Sigmoid colon (tissue), 7 donors: ENCODE measurements at places on chromosomes 3 and 15. TPM values are rescaled to one million over a fixed set of nuclear protein-coding genes. Genes with fewer than 3 reads are reported as not detected.

Gene CDHR4
- total RNA-seq, result not detected

Gene PIERCE2
- 5.6 TPM for total RNA-seq

Gene GJD2
- total RNA-seq, result not detected

Gene SHC4
- 3.0 TPM for total RNA-seq

DNA sequence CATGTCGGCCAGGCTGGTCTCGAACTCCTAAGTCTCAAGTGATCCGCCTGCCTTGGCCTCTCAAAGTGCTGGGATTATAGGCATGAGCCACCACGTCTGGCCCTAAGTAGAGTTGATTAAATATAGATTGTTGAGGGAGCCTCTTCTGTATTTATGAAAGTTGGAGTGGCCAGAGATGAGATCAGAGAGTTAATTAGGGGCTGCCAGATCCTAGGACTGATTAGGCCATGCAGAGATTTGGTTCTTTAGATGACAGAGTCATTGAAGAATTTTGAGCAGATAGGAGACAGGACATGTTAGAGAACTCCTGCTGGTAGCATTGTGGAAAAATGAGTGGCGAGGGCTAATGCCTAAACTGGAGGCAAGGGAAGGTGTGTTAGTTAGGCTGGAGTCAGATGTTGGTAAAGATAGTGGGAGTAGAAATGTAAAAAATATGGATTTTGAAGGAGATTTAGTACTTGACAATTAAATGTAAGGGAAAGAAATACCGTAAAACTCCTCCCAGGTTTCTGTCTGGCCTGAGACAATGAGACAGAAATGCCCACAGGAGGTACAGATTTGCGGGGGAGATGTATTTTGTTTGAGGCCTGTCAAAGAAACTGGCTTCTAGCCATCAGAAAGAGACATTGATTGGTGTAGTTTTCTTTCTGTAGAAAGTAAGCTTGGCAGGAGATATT lies 23.4 kb downstream of the SACM1L start:
- no peaks in the 10 kb centered on the region for H3K27me3 ChIP-seq
- H3K4me3 ChIP-seq, result no peak overlapping the region
- no peak for DNase-seq
- peaks cover 92% of the 10 kb centered on the region for H3K36me3 ChIP-seq

- H3K36me3 ChIP-seq, result no peaks in the 10 kb centered on the region
- H3K27me3 ChIP-seq, result no peaks in the 10 kb centered on the region
- no peak overlapping the region for H3K4me3 ChIP-seq
- H3K27ac ChIP-seq, result peak overlapping the region; percentile 97
- DNase-seq, result no peak
These were observed 532.8 kb downstream of the FOXP1 start for GRCh38 chr3:71050538-71051258.

- peak; percentile 64 for DNase-seq
- H3K27ac ChIP-seq, result no peak overlapping the region
- H3K4me1 ChIP-seq, result peaks cover 7% of the 10 kb centered on the region
- no peak overlapping the region for H3K4me3 ChIP-seq
These were observed 21.5 kb downstream of the SSUH2 start for GRCh38 chr3:8622873-8623691.

DNA sequence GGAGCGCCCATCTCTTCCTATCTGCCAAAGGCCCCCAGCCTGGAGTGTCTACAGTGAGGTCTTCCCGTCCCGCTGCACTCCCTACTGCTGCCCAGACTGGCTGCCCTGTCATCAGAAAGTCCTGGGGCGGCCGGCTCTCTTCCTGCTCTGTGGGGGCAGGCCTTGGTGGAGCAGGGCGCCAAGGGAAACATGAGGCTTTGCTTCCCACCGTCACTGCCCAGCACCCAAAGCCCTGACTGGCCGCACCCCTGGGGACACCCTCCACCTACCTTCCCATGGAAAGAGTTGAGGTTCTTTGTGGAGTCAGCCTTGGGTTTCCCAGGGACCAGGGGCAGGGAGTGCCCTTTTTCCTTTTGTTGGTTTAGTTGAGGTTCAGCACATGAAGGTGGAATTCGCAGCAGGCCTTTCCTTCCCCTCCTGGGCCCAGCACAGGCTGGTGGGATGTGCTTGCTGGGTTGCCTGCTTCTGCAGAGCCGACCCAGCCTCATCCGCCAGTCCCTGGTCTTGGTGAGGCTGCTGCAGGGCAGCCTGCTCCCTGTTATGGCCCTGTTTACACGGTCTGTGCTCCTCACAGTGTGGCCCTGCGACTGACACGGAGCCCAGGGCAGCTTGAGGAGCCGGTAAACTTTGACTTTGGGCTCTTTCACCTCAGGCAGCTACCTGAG lies 51.8 kb upstream of the PLXNA1 start:
- no peaks in the 10 kb centered on the region for H3K4me1 ChIP-seq
- no peak overlapping the region for H3K4me3 ChIP-seq
- no peaks in the 10 kb centered on the region for H3K36me3 ChIP-seq

GRCh38 chr3:84184937-84185336 lies 773.9 kb upstream of the CADM2 start:
- H3K4me3 ChIP-seq, result no peak overlapping the region
- no peaks in the 10 kb centered on the region for H3K36me3 ChIP-seq
- no peaks in the 10 kb centered on the region for H3K4me1 ChIP-seq
- H3K27ac ChIP-seq, result no peak overlapping the region
- no peaks in the 10 kb centered on the region for H3K27me3 ChIP-seq

DNA sequence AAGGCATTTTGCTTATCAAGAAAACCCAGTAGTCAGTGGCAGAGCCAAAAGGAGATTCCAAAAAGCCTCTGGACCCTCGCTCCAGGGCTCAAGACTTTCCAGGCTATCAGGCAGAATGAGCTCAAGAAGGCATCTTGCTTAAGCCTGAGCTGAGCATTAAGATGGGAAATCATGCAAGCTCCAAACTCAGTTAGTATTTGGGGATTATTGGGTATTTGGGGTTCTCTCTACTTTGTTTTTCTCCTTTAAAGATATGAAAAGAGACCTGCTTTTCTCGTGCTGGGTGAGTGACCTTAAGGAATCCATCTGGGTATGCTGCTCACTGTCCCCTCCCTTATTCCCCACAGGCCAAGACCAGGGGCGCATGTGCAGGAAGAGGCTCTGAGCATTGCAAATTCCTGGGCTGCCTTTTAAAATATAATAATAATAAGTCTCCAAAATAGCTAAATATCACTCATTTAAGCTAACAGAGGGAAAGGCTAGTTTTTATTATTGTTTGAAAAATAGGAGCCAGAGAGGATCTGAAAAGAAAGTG lies 75.4 kb upstream of the HACD2 start:
- H3K4me3 ChIP-seq, result no peak overlapping the region
- peak overlapping the region; percentile 92 for H3K27ac ChIP-seq
- DNase-seq, result no peak
- peaks cover 18% of the 10 kb centered on the region for H3K36me3 ChIP-seq

GRCh38 chr3:24235121-24235520 lies 259.5 kb downstream of the THRB start:
- no peak overlapping the region for H3K4me3 ChIP-seq
- H3K4me1 ChIP-seq, result peaks cover 33% of the 10 kb centered on the region
- no peaks in the 10 kb centered on the region for H3K27me3 ChIP-seq
- DNase-seq, result no peak

DNA sequence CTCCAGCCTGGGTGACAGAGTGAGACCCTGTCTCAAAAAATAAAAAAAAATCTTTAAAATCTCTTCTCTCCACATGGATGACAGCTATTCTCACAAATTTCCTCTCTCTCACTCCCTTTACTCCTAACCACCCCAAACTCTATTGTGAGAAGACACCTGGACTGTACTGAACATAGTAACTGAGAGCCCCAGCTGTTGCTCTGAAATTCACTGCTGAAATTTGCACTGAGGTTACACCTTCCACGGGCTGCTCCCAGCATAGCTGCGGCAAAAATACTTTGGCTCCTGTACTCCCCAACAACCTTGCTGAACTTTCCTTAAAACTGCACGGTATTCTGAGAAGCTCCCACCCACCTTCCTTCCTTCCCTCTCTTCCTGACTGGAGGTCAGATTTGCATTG lies 4.4 kb upstream of the PCCB start:
- no peaks in the 10 kb centered on the region for H3K27me3 ChIP-seq
- H3K4me3 ChIP-seq, result no peak overlapping the region
- no peak overlapping the region for H3K27ac ChIP-seq
- peaks cover 4% of the 10 kb centered on the region for H3K4me1 ChIP-seq
- no peak for DNase-seq
- no peaks in the 10 kb centered on the region for H3K36me3 ChIP-seq

- H3K36me3 ChIP-seq, result no peaks in the 10 kb centered on the region
- H3K4me3 ChIP-seq, result peak within 1 kb of the TSS; percentile 58
- H3K27ac ChIP-seq, result peak within 1 kb of the TSS; percentile 84
- H3K4me1 ChIP-seq, result peaks cover 41% of the 10 kb centered on the region
- H3K27me3 ChIP-seq, result no peaks in the 10 kb centered on the region
- peak; percentile 82 for DNase-seq
These were observed at the start of gene DGKG for GRCh38 chr3:186361762-186362536. Gene DGKG (minus strand): TSS chr3:186362234. CDS start chr3:186320459, 41,775 bp downstream.

DNA sequence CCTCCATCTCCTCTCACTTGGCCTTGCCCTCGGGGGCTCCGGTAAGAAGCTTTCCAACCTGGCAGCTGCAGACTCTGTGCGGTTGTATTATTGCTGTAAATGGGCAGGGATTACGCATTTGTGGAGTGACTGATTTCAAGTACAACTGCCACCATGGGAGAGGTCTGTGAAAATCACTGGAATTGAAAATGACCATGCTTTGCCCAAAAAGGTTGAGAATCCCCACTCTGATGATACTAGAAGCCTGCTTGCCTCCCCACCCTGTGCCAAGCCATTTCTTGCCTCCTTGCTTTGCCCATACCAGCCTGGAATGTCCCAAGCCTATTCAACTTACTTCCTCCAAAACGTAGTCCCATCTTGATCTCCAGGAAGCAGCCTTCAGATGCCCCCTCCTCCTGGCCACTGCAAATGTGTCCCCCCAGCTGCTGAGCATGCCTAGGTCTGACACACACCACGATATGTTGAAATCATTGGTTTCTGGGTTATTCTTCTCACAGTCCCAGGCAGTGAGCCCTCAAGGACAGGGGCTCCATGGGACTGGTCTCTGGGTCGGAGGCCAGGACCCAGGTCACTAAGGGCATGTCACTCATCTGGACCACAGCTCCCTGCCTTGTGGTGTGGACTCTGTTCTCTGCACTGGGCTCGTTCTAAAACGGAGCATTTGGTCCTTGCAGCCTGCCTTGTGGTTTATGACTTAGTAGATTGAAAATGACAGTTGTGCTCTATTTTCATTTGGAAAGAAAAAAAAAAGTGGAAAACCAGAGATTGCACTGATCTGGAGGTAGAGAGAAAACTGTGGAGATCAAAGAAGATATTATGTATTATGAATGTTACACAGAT lies 42.9 kb downstream of the SMAD3 start:
- no peak overlapping the region for H3K27ac ChIP-seq
- H3K4me1 ChIP-seq, result no peaks in the 10 kb centered on the region
- no peaks in the 10 kb centered on the region for H3K27me3 ChIP-seq
- DNase-seq, result no peak

GRCh38 chr3:28651159-28651558 lies 302.5 kb upstream of the AZI2 start:
- H3K4me1 ChIP-seq, result no peaks in the 10 kb centered on the region
- H3K27me3 ChIP-seq, result no peaks in the 10 kb centered on the region
- no peak overlapping the region for H3K4me3 ChIP-seq
- no peak for DNase-seq

- no peak overlapping the region for H3K27ac ChIP-seq
- peak; percentile 44 for DNase-seq
- no peaks in the 10 kb centered on the region for H3K27me3 ChIP-seq
- H3K4me3 ChIP-seq, result no peak overlapping the region
These were observed 24.5 kb downstream of the CHDH start for GRCh38 chr3:53821631-53822121.

GRCh38 chr3:159724627-159725026 lies 264.0 kb upstream of the IL12A start:
- no peaks in the 10 kb centered on the region for H3K36me3 ChIP-seq
- H3K4me1 ChIP-seq, result no peaks in the 10 kb centered on the region
- H3K27ac ChIP-seq, result no peak overlapping the region
- H3K27me3 ChIP-seq, result no peaks in the 10 kb centered on the region
- no peak overlapping the region for H3K4me3 ChIP-seq

- no peaks in the 10 kb centered on the region for H3K36me3 ChIP-seq
- DNase-seq, result no peak
- H3K4me1 ChIP-seq, result peaks cover 44% of the 10 kb centered on the region
- peak overlapping the region; percentile 63 for H3K27ac ChIP-seq
- H3K4me3 ChIP-seq, result no peak overlapping the region
- no peaks in the 10 kb centered on the region for H3K27me3 ChIP-seq
These were observed 105.3 kb upstream of the UBE3A start for GRCh38 chr15:25544076-25544475.

GRCh38 chr3:27486336-27486735 lies 2.2 kb upstream of the SLC4A7 start:
- no peaks in the 10 kb centered on the region for H3K27me3 ChIP-seq
- no peak overlapping the region for H3K4me3 ChIP-seq
- H3K4me1 ChIP-seq, result peaks cover 32% of the 10 kb centered on the region
- no peak for DNase-seq
- H3K36me3 ChIP-seq, result no peaks in the 10 kb centered on the region

DNA sequence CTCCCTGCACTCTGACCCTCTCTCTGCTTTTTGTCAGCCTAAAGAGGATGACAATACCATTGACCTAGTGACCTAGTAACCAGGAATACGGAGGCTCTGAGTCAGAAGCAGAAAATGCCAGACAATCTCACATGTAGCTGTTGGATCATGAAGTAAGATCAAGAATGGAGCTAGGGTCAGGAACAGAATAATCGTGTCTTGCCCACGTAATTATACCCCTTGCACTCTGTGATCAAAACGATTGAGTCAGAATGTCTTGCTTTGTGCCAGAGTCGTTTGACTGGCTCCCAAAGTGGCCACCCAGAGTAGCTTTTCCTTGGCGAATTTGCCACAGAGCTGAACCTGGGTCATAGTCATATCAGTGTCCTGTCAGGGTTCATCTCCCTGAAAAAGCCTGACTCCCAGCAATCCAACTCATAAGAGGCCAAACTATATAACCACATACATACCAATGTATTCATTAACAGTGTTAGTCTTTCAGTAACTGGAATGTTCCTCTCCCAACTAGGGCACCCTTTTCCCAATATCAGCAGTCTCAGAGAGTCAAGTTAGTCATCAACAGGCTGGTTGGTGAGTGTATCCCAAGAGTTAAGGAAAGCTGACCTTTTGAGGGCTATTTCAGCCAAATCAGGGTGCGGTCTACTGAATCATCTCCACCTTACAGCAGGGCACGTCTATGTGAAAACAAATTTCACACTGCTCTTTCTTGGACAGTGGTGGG lies 5.0 kb upstream of the CDV3 start:
- no peaks in the 10 kb centered on the region for H3K27me3 ChIP-seq
- no peaks in the 10 kb centered on the region for H3K4me1 ChIP-seq
- no peak overlapping the region for H3K4me3 ChIP-seq
- H3K36me3 ChIP-seq, result no peaks in the 10 kb centered on the region
- H3K27ac ChIP-seq, result no peak overlapping the region

GRCh38 chr3:170814822-170815221 lies 55.2 kb downstream of the RPL22L1 start:
- no peak for DNase-seq
- H3K4me1 ChIP-seq, result peaks cover 11% of the 10 kb centered on the region
- no peak overlapping the region for H3K4me3 ChIP-seq
- H3K27ac ChIP-seq, result no peak overlapping the region
